Activated CD4-positive, alpha-beta memory T cell treated with anti-CD3 and anti-CD28 coated beads, Interleukin-2, amount 10 ng/mL, durations not matched to agents 7 days and 5 days (primary cell): ENCODE measurements at places on chromosomes 7 and 10. TPM values are rescaled to one million over a fixed set of nuclear protein-coding genes. Genes with fewer than 3 reads are reported as not detected.

- no peak overlapping the region for H3K4me3 ChIP-seq
- H3K4me1 ChIP-seq, result no peaks in the 10 kb centered on the region
- H3K36me3 ChIP-seq, result no peaks in the 10 kb centered on the region
- DNase-seq, result no peak
- no peak overlapping the region for H3K27ac ChIP-seq
- H3K27me3 ChIP-seq, result no peaks in the 10 kb centered on the region
Measured at GRCh38 chr7:70457883-70458680, 673.9 kb upstream of the GALNT17 start.

- no peaks in the 10 kb centered on the region for H3K4me1 ChIP-seq
- no peaks in the 10 kb centered on the region for H3K36me3 ChIP-seq
- H3K4me3 ChIP-seq, result no peak overlapping the region
Measured at GRCh38 chr7:132352800-132353199, 223.5 kb downstream of the PLXNA4 start.

- H3K27ac ChIP-seq, result no peak overlapping the region
- H3K4me3 ChIP-seq, result no peak overlapping the region
- DNase-seq, result no peak
- H3K27me3 ChIP-seq, result peaks cover 3% of the 10 kb centered on the region
Measured at GRCh38 chr7:7489546-7489945, 46.1 kb downstream of the COL28A1 start.

GRCh38 chr7:20302891-20303290 lies 27.8 kb upstream of the ITGB8 start:
- peaks cover 2% of the 10 kb centered on the region for H3K4me1 ChIP-seq
- H3K27me3 ChIP-seq, result no peaks in the 10 kb centered on the region
- no peak overlapping the region for H3K4me3 ChIP-seq
- H3K27ac ChIP-seq, result no peak overlapping the region
- DNase-seq, result no peak

GRCh38 chr7:102451371-102452054 lies 13.2 kb downstream of the ALKBH4 start:
- no peak for DNase-seq
- peaks cover 16% of the 10 kb centered on the region for H3K36me3 ChIP-seq
- H3K27ac ChIP-seq, result no peak overlapping the region
- H3K27me3 ChIP-seq, result no peaks in the 10 kb centered on the region

DNA sequence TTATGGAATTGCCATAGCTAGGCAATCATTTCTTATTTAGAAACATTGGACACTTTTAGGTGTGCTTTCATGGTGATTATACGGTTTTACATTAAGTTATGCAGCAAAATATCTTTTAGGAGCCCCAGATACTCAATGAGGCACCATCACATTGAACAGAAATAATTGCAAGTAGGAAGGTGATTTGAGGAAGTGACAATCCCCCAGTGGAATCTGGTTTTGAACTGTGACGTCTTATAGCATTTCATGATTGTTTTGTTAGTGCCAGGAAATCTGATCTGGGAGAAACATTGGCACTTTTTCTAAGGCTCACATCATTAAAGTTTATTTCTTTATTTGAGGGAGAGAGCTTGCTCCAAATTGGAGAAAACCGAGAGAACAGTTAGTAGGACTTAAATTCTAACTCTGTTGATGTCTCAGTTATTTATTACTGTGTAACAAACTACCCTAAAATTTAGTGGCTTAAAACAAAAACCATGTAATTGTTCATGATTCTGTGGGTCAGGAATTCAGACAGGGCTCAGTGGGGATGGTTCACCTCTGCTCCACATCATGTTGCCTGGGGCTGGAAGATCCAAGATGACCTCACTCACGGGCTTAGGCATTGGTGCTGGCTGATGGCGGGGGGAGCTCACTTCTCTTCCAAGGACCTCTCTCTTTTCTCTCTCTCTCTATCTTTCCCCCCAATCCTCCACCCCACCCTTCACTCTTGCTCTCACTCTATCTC lies 78.2 kb upstream of the STEAP1B start:
- H3K4me1 ChIP-seq, result peaks cover 8% of the 10 kb centered on the region
- no peak for DNase-seq
- peaks cover 11% of the 10 kb centered on the region for H3K36me3 ChIP-seq
- no peak overlapping the region for H3K27ac ChIP-seq
- H3K27me3 ChIP-seq, result peaks cover 63% of the 10 kb centered on the region

- no peaks in the 10 kb centered on the region for H3K36me3 ChIP-seq
- no peak for DNase-seq
- H3K27ac ChIP-seq, result no peak overlapping the region
- H3K4me1 ChIP-seq, result no peaks in the 10 kb centered on the region
Measured at GRCh38 chr7:47794016-47794415, 154.2 kb downstream of the PKD1L1 start.

- H3K36me3 ChIP-seq, result no peaks in the 10 kb centered on the region
- peaks cover 8% of the 10 kb centered on the region for H3K4me1 ChIP-seq
- H3K27ac ChIP-seq, result no peak overlapping the region
- no peak for DNase-seq
- H3K27me3 ChIP-seq, result no peaks in the 10 kb centered on the region
Measured at GRCh38 chr10:132670546-132671227, 115.3 kb downstream of the NKX6-2 start.

DNA sequence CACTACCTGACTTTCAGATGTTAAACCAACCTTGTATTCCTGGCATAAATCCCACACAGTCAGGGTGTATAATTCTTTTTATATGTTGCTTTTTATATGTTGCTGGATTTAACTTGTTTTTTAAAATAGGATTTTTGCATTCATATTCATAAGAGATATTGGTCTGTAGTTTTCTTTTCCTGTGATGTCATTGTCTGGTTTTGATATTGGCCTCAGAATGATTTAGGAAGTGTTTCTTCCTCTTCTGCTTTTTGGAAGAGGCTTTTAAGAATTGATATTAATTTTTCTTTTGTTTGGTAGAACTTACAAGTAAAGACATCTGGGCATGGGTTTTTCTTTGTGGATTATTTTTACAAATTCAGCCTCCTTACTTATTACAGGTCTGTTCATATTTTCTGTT lies 93.1 kb downstream of the CARD11 start:
- H3K4me1 ChIP-seq, result peaks cover 62% of the 10 kb centered on the region
- H3K27me3 ChIP-seq, result no peaks in the 10 kb centered on the region
- no peak overlapping the region for H3K4me3 ChIP-seq
- H3K27ac ChIP-seq, result no peak overlapping the region
- H3K36me3 ChIP-seq, result peaks cover 97% of the 10 kb centered on the region

GRCh38 chr10:97234400-97234799 lies 48.6 kb upstream of the SLIT1 start:
- peaks cover 9% of the 10 kb centered on the region for H3K4me1 ChIP-seq
- H3K36me3 ChIP-seq, result peaks cover 32% of the 10 kb centered on the region
- H3K27me3 ChIP-seq, result no peaks in the 10 kb centered on the region
- DNase-seq, result no peak

- no peak overlapping the region for H3K27ac ChIP-seq
- no peak for DNase-seq
- no peak overlapping the region for H3K4me3 ChIP-seq
- H3K27me3 ChIP-seq, result no peaks in the 10 kb centered on the region
- H3K4me1 ChIP-seq, result peaks cover 16% of the 10 kb centered on the region
Measured at GRCh38 chr7:7223250-7223649, 40.9 kb downstream of the C1GALT1 start.

- no peaks in the 10 kb centered on the region for H3K4me1 ChIP-seq
- no peak for DNase-seq
- no peak overlapping the region for H3K27ac ChIP-seq
- H3K36me3 ChIP-seq, result peaks cover 34% of the 10 kb centered on the region
Measured at GRCh38 chr10:117334926-117335325, 40.3 kb downstream of the PDZD8 start.

- H3K27me3 ChIP-seq, result no peaks in the 10 kb centered on the region
- no peak overlapping the region for H3K27ac ChIP-seq
- H3K4me1 ChIP-seq, result no peaks in the 10 kb centered on the region
- no peak for DNase-seq
Measured at GRCh38 chr10:89637113-89637512, 7.9 kb downstream of the PANK1 start.

GRCh38 chr10:10193848-10194247 lies 823.8 kb upstream of the CELF2 start:
- H3K4me3 ChIP-seq, result no peak overlapping the region
- H3K4me1 ChIP-seq, result no peaks in the 10 kb centered on the region
- DNase-seq, result no peak
- no peaks in the 10 kb centered on the region for H3K27me3 ChIP-seq

DNA sequence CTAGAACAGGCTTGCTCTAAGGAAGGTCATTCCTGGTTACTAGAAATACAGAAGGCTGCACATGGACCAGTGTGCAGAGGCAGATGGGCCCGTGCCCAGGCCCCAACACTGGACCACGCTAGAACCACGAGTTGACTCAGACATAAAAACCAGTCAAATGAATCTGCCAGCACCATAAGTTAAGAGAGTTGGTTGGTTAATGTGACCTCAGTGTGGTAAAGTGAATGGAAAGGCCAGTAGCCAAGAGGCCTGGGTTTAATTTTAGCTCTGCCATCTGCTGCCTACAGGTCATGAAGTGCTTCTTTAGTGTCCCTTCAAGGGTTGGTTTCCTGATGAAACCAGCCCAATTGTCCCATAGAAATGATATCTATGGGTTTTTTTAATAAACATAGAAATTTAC lies 329.6 kb upstream of the NRP1 start:
- H3K36me3 ChIP-seq, result no peaks in the 10 kb centered on the region
- peaks cover 7% of the 10 kb centered on the region for H3K27me3 ChIP-seq
- no peak overlapping the region for H3K4me3 ChIP-seq
- H3K27ac ChIP-seq, result no peak overlapping the region

DNA sequence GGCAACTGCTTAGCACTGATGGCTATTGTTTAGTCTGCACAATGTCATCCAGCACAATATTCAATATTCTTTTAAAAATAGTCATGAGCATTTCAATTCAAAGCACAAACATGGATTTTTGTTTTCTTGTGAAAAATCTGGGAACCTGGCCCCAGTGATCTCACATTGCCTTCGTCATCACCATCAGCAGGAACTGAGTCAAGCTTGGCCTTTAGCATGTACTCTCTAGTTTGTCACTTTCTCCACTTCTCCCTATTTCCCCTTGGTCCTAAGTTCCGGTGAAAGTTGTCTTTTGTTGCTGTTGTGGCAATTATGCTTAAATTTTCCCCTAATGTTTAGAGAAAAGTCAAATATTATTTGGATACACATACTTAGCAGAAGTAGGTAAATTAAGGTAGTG lies 252.9 kb upstream of the SORCS1 start:
- no peak for DNase-seq
- no peaks in the 10 kb centered on the region for H3K4me1 ChIP-seq
- no peaks in the 10 kb centered on the region for H3K36me3 ChIP-seq

DNA sequence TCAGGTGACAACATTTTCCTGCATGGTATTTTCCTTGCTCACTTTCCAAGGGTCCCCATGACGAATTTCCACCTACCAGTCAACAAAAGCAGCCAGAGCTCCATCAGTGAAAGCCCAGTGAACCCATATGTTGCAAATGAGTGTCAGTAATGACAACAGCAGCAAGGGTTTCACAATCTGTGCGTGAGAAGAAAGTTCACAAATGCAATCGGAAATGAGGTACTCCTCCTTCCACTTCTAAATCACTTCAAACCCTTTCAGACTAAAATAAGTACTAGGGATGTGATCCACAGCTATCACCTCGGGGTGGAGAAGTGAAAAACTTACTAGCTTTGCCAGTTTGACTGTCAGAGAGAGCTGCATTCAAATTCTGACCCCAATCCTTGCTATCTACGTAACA lies 55.6 kb upstream of the BET1 start:
- H3K27ac ChIP-seq, result no peak overlapping the region
- no peaks in the 10 kb centered on the region for H3K36me3 ChIP-seq
- H3K27me3 ChIP-seq, result peaks cover 35% of the 10 kb centered on the region

DNA sequence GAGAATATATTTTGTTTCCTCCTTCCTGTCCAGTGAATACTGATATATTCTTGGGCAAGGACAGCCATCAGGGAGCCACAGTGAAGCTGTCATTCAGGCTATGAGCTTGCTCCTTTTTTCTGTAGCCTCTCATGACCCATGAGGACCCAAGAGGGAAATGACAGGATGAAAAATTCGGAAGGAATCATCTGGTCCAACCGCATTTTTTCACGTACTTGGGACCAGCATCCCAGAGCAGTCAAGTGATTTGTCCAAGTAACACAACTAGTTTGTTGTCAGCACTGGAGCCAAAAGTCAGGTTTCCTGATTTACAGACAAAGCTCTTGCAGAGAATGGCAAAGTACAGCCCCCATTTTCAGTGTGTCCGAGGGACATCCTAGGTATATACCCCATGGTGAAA lies 47.2 kb upstream of the AGBL3 start:
- H3K4me3 ChIP-seq, result no peak overlapping the region
- H3K36me3 ChIP-seq, result no peaks in the 10 kb centered on the region
- no peak for DNase-seq
- no peaks in the 10 kb centered on the region for H3K4me1 ChIP-seq

DNA sequence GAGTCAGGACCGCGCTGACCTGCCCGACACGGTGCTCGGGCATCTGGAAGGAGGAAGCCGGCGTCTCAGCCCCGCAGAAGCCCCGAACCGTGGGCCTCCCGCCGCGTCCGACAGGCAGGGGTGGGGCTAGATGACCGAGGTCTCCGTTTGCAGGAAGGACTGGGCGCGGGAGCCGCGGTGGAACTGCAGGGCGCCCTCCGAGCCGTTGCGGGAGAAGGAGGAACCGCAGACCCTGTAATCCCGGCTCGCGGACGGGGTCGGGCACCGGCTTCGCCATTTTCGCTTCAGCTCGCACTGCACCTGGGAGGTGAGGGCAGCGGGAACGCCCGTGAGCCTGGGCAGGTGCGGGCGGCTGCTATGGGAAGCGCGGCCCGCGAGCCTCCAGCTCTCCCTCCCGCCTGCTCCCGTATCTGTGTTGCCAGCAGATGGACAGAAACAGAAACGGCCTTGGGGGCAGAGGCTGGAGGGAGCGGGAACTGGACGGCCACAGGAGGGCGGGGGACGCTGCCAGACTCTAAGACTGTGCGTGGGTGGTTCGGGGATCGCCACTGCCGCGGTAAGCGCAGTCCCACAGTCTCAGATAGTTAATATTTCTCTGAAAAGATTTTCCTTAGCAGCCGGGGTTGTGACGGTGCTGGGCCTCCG lies 114.1 kb downstream of the VIPR2 start:
- DNase-seq, result peak; percentile 13
- H3K27ac ChIP-seq, result no peak overlapping the region
- H3K27me3 ChIP-seq, result peaks cover 17% of the 10 kb centered on the region
- H3K4me3 ChIP-seq, result no peak overlapping the region
- H3K36me3 ChIP-seq, result no peaks in the 10 kb centered on the region
- H3K4me1 ChIP-seq, result no peaks in the 10 kb centered on the region

The TRPV5 gene
- total RNA-seq, result not detected

The CCM2 gene
- total RNA-seq, result 130 TPM

The MCM10 gene
- 40.7 TPM for total RNA-seq

The SYCE1 gene
- total RNA-seq, result 0.13 TPM

The AKR1C4 gene
- not detected for total RNA-seq

The ADRA2A gene
- not detected for total RNA-seq

The MKX gene
- 0.23 TPM for total RNA-seq
